ENCODE measurements at places on chromosomes 3 and 15.
A peak's percentile ranks its signal among the peaks of the same experiment; 100 is the strongest.

DNA sequence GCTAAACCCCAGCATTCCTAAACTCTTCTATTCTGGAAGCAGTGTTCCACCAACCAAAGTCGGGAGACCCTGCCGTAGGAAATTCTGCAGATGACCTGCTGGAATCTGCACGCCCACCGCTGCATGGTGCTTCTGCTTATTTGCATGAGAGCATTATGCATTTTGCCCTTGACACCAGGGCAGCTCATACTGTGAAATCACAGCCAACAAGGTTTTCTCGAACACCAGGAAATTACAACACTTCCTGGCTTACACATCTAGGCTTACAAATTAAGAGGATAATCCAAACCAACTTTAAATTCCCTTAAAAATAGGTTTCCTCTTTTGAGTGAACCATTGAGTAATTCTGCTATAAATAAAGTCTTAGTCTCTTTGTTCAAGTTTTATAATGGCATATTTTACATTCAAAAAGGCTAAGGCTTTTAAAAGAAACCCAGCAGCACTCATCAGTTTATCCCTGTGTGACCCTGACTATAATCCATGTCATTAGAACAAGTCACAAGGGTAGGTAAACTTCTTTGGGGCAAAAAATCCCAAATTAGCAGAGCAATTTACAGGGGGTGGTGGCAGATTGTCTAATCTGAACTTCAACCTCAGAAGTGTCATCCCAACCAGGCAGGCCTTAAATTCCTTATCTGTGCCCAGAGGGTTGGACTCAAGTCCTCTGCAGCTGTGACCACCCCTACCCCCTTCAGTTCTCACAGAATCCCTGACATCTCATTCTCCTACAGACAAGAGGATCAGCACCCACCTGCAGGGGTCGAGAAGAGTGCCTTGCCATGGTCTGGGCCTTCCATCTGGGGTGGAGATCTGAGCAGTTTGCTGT, 33.5 kb upstream of the RBP1 start:
- no peak for DNase-seq

DNA sequence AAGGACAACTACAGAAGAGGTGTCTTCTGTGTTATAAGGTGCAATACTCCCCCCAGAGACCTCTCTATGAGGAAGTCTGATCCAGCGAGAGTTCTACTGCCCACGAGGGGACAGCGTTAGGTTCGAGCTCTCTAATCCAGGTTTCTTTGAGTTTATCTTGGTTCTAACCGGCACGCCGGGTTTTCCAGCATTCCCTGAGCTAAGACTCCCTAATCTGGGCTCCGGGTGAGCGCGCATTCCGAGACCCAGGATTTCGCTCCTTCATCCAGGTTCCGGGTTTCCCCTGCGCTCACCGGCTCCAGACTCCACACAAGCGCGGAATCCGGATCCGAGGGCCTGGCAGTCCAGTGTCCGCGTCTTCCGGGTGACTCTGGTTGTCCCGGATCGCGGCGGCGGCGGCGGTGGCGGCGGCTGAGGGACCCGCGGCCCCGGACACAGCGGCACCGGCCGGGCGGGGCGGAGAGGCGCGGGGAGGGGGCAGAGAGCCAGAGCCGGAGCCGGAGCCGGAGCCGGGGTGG, at the start of gene ZNF609:
Gene ZNF609 (plus strand): TSS at position 373 of the 518 bp plus-strand sequence. CDS start 38,842 bp downstream, outside the sequence.
- DNase-seq = peak; percentile 69

DNA sequence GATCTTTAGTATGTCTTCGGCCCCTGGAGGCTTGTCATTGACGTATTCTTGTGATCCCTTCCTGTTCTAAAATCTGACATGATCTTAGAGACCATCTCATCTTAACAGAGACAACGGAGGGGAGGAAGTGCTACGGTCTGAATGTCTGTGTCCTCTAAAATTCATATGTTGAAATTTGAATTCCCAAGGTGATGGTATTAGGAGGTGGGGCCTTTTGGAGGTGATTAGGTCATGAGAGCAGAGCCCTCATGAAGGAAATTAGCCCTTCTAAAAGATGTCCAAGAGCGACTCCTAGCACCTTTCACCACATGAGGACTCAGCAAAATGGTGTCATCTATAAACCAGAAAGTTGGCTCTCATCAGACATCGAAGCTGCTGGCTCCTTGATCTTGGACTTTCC, 233.2 kb upstream of the CMC1 start:
- no peak for DNase-seq

- peak; percentile 31 for DNase-seq
These were observed 290.6 kb downstream of the SATB1 start for GRCh38 chr3:18134386-18135059.

DNA sequence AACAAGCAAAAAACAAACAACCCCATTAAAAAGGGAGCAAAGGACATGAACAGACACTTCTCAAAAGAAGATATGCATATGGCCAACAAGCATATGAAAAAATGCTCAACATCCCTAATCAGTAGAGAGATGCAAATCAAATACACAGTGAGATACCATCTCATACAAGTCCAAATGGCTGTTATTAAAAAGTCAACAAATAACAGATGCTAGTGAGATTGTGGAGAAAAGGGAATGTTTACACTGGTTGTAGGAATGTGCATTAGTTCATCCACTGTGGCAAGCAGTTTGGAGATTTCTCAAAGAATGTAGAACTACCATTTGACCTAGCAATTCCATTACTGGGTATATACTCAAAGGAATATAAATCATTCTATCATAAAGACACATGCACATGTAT, 44.5 kb downstream of the RIOX2 start:
- peak; percentile 55 for DNase-seq

- DNase-seq = no peak
These were observed 136.0 kb upstream of the RAP2B start for GRCh38 chr3:153026026-153026425.

GRCh38 chr3:194664857-194665256, 7.1 kb downstream of the LSG1 start:
- no peak for DNase-seq

- peak; percentile 58 for DNase-seq
These were observed 6.6 kb downstream of the TIPARP start for GRCh38 chr3:156681002-156681401.

DNA sequence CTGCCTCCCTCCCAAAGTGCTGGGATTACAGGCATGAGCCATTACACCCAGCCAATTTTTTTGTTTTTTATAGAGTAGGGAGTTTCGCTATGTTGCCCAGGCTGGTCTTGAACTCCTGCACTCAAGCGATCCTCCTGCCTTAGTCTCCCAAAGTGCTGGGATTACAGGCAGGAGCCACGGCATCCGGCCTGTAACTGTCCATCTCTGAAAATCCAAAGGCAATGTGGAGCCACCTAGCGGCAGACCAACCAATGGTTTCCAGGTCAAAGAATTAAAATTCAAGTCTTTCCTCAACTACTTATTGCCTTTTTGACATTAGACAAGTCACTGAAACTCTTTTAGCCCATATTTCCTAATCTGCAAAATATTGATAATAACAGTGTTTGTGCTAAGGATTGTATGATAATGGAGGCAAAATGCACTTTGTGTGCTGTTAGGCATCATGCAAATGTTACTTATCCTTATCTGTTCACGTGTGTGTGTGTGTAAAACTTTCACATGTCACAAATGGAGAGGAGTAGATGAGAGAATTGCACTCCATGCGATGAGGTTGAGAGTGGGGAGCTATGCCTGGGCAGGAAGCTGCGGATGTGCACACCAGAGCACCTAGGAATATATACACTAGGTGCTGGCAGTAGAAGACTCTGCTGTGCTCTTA, 48.7 kb downstream of the COL8A1 start:
- no peak for DNase-seq

- no peak for DNase-seq
These were observed 180.0 kb downstream of the LSAMP start for GRCh38 chr3:116265320-116265695.

- no peak for DNase-seq
These were observed 790.0 kb downstream of the FHIT start for GRCh38 chr3:60461267-60461666.

DNA sequence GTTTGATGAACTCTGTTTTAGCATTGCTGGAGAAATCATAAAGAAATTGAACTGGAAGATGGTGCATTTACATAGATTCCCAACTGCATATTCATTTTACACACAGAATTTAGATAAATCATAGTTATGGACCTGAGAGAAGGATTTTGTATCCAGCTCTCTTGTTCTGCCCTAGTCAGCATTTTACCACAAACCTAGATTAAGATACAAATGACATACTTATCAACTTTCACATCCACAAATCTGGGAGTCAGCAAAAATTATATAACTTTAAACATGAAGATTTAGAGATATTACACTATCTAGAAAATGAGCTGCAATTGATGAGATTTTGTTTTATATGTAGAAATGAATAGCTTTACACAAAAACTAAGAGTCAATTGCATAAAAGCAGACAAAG, 632.8 kb downstream of the IGSF11 start:
- no peak for DNase-seq

DNA sequence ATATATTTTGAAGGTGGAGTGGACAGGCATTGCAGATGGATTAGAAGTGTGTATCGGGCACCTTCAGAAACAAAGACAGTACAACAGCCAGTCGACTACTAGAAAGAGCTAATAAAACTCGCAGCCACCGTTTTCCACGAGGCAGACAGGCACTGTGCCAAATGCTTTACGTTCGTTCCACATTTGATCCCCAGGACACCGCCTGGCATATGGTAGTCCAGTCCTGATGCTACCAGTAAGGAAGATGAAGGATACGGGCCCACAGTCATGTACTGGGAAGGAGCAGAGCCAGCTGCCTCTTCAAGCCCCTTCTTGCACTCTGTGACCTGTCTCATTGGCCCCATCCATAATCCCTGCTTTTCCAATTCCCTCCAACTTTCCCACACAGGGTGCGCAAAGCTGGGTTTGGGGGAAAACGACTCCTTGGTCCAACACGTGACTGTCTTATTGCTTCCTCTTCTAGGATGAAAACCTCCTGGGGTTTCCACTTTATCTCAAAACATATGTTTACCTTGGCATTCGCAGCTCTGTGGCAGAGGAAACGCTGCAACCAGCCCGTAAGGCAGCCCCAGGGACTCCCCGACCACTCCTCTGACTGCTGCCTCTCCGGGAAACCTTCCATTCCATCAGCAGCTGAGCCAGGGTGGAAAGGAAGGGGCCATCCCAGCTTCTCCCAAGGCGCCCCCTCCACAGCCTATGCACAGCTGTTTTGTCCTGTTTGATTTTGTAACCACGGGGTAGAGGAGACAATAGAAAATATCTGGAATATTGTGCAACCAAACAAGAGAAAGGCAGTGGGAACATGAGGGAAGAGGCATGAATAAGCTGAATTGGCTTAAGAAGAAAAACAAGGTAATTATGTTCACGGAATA, 107.4 kb downstream of the ADAMTS17 start:
- DNase-seq = no peak

- no peak for DNase-seq
These were observed 6.6 kb upstream of the CCR8 start for GRCh38 chr3:39322936-39323335.

GRCh38 chr3:55629432-55629831, 142.3 kb upstream of the WNT5A start:
- DNase-seq = no peak

Data from AG04449 (cell line).